ENCODE measurements at places on chromosomes 12 and 14. TPM values are rescaled to one million over a fixed set of nuclear protein-coding genes. Genes with fewer than 3 reads are reported as not detected.

DNA sequence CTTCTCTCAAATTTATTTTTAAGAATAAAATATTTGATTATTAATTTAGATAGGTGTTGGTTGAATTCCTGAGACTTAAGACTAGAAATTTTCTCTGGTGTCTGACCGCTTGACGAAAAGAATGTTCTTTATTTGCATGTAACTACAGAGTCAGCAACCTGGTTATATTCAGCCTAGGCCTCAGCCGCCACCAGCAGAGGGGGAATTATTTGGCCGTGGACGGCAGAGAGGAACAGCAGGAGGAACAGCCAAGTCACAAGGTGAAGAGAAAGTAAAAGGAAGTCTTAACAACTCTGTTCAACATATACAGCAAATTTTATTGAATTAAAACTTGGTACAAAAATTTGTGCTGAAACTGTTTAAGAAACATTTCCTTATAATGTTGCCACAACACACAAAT is 5.2 kb downstream of the PIWIL1 start:
- DNase-seq: no peak
- no peaks in the 10 kb centered on the region for H3K27me3 ChIP-seq
- no peaks in the 10 kb centered on the region for H3K4me1 ChIP-seq
- H3K36me3 ChIP-seq: no peaks in the 10 kb centered on the region
- no peak overlapping the region for H3K27ac ChIP-seq

DNA sequence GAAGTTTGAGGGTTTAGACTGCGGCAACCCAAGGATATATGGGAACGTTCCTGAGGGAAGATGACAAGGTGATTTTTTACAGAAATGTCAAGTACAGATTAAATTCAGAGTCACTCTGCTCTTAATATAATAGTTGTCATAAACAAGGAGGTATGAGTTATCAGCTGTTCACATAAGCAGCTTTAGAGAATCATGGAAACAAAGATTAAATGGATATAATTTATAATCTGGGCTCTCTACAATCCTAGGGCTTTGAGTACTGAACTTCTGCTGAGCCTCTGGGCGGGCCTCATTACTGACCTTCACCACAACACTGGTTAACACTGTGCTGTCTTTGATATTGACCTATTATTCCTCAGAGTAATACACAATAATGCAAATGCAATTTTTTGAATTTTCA is 577.8 kb downstream of the RPS29 start:
- no peak overlapping the region for H3K4me3 ChIP-seq
- no peak for DNase-seq

GRCh38 chr12:22412581-22412980 is 78.1 kb upstream of the ST8SIA1 start:
- no peaks in the 10 kb centered on the region for H3K36me3 ChIP-seq
- H3K27me3 ChIP-seq: no peaks in the 10 kb centered on the region
- DNase-seq: no peak
- H3K4me1 ChIP-seq: peaks cover 14% of the 10 kb centered on the region

The SNRPF gene
- 10.3 TPM for total RNA-seq

- H3K4me1 ChIP-seq: no peaks in the 10 kb centered on the region
- no peaks in the 10 kb centered on the region for H3K36me3 ChIP-seq
- H3K27ac ChIP-seq: no peak overlapping the region
- no peak for DNase-seq
- H3K27me3 ChIP-seq: no peaks in the 10 kb centered on the region
Observed at GRCh38 chr14:98278800-98279199, 993.2 kb downstream of the BCL11B start.

- H3K27ac ChIP-seq: no peak overlapping the region
- no peaks in the 10 kb centered on the region for H3K27me3 ChIP-seq
- H3K4me1 ChIP-seq: peaks cover 4% of the 10 kb centered on the region
- H3K4me3 ChIP-seq: peak overlapping the region; percentile 62
- H3K36me3 ChIP-seq: no peaks in the 10 kb centered on the region
- no peak for DNase-seq
Observed at GRCh38 chr12:49537231-49537751, 1.5 kb upstream of the KCNH3 start.

The SCNN1A gene
- 43.1 TPM for total RNA-seq

DNA sequence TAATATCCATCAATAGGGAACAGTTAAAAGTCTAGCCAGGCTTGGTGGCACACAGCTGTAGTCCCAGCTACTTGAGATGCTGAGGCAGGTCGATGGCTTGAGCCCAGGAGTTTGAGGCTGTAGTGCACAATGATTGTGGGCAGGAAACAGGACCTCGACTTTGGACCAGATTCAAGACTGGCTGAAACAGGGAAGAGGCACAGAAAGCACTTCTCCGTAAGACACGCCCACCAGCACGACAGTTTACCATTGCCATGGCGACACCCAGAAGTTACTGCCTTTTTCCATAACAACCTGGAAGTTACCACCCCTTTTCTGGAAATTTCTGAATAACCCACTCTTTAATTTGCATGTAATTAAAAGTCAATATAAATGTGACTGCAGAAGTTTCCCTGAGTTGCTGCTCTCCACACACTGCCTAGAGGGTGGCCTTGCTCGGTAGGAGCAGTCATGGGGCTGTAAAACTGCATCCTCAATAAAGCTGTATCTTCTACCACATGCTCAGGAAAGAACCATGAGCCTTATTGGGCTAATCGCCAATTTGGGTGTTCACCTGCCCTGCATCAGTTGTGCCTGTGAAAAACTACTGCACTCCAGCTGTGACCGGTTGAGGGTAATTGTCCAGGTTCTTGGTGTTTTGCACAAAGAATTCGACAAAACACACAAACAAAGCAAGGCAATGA is 4.6 kb upstream of the LRRC23 start:
- H3K36me3 ChIP-seq: no peaks in the 10 kb centered on the region
- no peak overlapping the region for H3K4me3 ChIP-seq
- no peaks in the 10 kb centered on the region for H3K27me3 ChIP-seq
- H3K27ac ChIP-seq: no peak overlapping the region
- peaks cover 8% of the 10 kb centered on the region for H3K4me1 ChIP-seq
- peak; percentile 56 for DNase-seq

DNA sequence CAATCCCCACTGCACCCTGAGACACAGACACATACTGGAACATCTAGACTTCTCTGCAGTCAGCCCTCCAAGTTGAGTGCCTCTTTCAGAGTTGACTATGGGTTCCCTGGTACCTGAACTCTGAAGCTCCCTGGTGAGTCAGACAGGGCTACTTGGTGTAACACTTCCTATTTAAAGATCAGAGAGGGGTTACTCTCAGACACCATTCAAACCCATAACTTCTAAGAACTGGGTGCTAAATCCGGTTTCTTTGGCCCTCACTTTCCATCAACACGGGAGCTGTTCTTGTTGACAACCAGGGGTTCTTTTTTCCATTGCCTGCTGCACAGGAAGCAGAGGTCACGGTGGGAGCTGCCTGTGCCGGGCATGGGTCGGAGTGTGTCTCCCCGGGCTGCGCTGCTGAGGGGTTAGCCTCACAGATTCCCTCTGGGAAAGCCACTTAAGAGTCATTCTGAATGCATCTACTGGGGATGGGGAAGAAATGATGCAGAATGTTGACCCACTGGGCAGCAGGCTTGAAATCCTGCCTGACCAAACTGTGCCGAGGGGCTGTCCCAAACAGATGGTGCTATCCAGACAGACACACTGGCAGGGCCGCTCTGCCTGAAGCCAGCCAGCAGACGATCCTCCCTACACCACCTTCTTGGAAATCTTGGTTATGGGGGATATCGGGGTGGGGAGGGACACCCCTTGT is 74.1 kb downstream of the PITPNM2 start:
- no peak overlapping the region for H3K4me3 ChIP-seq
- no peak for DNase-seq
- H3K27ac ChIP-seq: no peak overlapping the region
- H3K36me3 ChIP-seq: no peaks in the 10 kb centered on the region
- peaks cover 45% of the 10 kb centered on the region for H3K4me1 ChIP-seq

DNA sequence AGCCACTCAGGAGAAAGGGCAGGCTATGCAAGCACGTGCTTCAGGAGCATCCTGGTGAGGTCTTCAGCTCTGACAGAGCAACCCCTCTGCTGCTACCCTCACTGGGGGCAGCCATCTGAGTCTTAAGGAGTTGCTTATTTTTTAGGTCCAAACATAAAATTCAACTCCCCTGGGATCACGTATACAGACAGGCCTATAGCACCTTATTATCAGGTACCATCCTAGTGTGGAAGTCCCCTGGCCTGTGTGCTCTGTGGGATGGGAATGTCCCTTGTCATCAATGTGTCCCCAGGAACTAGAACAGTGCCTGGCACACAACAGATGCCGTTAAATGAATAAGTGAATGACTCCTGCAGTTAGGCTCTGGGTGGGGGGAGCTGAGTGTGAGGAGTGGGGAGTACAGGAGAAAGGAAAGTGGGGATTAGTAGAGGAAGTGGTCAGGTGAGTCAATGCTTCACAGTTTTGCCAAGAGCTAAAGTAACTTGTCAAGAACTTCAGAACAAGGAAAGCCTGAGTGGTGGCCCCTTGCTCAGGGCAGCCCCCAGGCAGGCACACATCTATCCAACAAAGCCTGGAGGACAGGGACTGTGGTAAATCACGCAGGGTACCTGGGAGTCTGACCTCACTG is 33.5 kb downstream of the DAD1 start:
- no peaks in the 10 kb centered on the region for H3K36me3 ChIP-seq
- H3K27me3 ChIP-seq: no peaks in the 10 kb centered on the region
- H3K27ac ChIP-seq: no peak overlapping the region
- no peak for DNase-seq
- no peak overlapping the region for H3K4me3 ChIP-seq

The ARHGDIB gene
- total RNA-seq: 28.4 TPM

DNA sequence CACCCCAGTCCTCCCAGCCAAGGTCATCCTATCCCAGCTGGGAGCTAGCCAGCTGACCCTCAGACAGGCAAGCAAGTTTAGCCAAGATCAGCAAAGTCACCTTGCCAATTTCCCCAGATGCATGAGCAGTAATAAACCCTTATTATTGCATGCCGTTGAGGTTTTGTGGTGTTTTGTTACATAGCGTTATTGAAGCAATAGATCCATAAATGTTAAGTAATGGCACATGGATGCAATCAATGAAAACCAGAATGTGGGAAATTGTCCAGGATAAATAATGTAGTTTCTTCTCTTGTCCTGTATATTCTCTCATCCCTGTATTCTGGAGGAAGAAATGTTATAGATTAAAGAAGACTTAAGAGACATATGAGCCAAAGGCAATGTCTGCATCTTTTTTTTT is 18.0 kb upstream of the TMEM260 start:
- no peaks in the 10 kb centered on the region for H3K27me3 ChIP-seq
- no peak overlapping the region for H3K4me3 ChIP-seq
- H3K4me1 ChIP-seq: no peaks in the 10 kb centered on the region
- no peaks in the 10 kb centered on the region for H3K36me3 ChIP-seq
- no peak for DNase-seq
- H3K27ac ChIP-seq: no peak overlapping the region

- no peaks in the 10 kb centered on the region for H3K36me3 ChIP-seq
- no peak overlapping the region for H3K4me3 ChIP-seq
- no peak overlapping the region for H3K27ac ChIP-seq
- no peaks in the 10 kb centered on the region for H3K27me3 ChIP-seq
Observed at GRCh38 chr14:101673873-101674272, 87.6 kb upstream of the PPP2R5C start.

DNA sequence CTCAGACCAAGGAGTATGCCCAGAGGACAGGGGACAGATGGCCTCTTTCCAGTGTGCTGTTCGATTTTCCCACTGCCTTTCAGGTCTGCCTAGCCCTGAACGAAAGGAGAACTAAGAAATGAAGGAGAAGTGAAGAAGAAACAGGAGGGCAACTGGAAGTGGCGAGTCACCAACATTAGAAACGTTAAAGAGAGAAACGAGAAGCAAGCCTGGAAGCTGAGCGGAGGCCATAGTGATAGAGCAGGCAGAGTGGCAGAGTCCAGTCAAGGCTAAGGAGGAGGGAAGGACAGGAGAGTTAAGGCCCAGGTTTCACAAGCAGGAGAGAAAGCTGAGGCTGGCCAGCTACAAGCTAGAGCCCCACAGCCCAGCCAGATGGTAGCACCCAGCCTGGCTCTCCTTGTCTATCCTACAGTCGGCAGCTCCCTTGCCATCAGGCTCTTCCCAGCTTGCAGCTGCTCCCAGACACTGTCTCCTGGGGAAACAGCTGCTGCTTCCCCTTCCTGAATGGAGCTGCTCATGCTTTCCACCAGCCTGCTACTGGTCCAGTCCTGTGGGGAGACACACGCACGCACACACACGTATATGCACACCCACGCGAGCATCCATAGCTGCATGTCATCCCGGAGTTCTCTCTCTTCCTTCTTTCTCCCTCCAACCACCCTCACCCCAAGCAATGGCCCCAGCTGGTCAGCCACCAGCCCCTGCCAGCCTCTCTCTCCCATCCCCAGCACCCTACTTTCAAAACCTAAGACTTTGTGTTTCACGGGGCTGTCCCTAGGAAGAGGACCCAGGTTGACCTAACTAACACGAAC is 139.7 kb upstream of the CCND2 start:
- H3K4me1 ChIP-seq: no peaks in the 10 kb centered on the region
- no peak overlapping the region for H3K4me3 ChIP-seq
- H3K27ac ChIP-seq: no peak overlapping the region
- H3K36me3 ChIP-seq: no peaks in the 10 kb centered on the region

DNA sequence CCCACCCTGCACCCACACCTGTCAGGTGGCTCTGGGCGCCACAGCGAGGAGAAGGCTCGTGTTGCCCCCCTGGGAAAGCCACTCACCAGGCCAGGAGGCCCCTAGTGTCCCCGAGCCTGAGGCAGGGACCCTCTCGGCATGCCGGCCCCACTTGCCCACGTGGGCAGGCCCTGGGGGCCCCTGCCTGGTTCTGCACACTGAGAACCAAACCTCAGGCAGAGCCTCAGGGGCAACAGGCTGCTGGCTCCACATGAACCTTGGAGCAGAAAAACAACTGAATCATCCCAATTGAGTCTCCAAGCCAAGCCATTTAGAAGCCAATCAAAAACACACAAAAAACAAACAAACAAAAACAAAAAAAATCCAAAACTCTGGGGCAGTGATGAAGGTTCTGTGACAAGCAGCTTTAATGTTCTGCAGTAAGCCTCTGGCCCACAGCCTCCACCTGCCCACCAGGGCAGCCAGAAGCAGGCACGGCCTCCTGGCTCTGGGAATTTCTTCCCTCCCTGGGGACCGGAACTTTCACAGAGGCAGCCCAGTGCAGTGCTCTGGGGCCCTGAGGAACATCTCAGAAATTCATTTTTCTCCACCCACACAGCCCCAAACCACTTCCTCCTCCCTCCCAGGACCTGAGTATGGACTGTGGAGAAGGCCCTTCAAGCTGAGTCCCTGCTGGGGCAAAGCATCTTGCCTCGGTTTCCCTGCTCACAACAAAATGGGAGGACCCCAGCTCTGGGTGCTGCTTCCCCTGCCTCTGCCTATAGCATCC is 90.2 kb downstream of the CHGA start:
- no peaks in the 10 kb centered on the region for H3K27me3 ChIP-seq
- no peak overlapping the region for H3K4me3 ChIP-seq
- DNase-seq: peak; percentile 43
- H3K4me1 ChIP-seq: peaks cover 71% of the 10 kb centered on the region

- H3K4me1 ChIP-seq: no peaks in the 10 kb centered on the region
- H3K27ac ChIP-seq: no peak overlapping the region
- H3K27me3 ChIP-seq: no peaks in the 10 kb centered on the region
- H3K4me3 ChIP-seq: peak overlapping the region; percentile 34
- DNase-seq: peak; percentile 48
Observed at GRCh38 chr12:69330475-69331473, 17.4 kb upstream of the LYZ start.

The GPR135 gene
- 71.2 TPM for total RNA-seq
